CD4-positive, alpha-beta T cell treated with Interleukin-21 for 1 hour (primary cell): ENCODE measurements at places on chromosomes 2 and 18.

- DNase-seq = no peak
Measured at GRCh38 chr2:30275256-30275655, 43.9 kb downstream of the LBH start.

- no peak for DNase-seq
Measured at GRCh38 chr2:230244211-230244610, 18.7 kb downstream of the SP140 start.

DNA sequence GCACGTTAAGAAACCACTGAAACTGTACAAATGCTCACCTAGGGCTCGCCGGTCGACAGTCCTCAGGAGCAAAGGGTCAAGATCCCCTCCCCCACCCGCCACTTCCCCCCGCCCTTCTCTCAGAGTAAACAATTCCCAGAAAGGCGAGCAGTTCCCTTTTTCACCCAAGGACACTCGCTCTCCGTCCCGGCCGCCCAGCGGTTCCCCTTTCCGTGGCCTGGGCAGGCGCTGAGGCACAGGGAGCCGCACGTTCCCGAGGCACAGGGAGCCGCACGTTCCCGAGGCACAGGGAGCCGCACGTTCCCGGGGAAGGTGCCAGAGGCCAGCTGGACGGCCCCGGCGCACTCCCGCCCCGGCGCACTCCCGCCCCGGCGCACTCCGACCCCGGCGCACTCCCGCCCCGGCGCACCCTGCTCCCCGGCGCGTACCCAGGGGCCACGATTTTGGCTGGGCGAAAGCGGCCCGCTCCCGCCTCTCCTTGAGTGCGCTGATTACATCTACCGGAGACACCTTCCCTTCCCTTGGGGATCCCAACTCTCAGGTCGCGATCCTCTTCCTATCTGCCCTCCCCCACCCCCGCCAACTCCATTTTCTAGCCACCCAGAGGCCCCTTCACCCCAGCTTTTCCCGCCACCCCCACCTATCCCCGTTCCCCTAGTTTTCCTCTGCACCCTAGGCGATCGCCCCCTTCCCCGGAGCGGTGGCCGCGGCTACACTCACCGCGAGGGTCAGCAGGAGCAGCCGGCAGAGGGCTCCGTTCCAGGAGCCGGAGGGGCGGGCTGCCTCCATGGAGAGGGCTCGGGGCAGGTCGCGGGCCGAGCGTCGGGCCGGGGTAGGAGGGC lies 817 bp downstream of the DSC2 start:
- no peak for DNase-seq

DNA sequence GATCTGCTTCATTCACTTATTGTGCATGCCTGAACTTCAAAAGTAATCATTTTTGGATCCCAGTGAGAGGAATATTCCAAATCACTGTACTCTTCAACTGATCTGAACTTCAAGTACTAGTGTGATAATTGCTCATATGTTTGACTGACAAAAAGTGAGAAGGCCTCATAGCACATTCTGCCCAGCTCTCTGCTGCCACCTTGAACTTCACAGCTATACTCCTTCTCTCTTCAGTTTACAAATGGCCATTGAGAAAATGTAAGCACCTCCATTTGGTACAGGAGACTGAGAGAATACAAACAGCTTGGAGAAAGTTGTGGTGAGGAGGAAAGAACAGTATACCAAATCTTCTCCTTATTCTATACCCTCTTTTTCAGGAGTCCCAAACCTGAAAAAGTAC lies 946.0 kb upstream of the CHAC2 start:
- DNase-seq = no peak

- DNase-seq = peak; percentile 85
Measured at GRCh38 chr2:162011706-162012564, 62.1 kb downstream of the DPP4 start.
